IMR-90 (cell line): ENCODE measurements at places on chromosomes 4 and X.

DNA sequence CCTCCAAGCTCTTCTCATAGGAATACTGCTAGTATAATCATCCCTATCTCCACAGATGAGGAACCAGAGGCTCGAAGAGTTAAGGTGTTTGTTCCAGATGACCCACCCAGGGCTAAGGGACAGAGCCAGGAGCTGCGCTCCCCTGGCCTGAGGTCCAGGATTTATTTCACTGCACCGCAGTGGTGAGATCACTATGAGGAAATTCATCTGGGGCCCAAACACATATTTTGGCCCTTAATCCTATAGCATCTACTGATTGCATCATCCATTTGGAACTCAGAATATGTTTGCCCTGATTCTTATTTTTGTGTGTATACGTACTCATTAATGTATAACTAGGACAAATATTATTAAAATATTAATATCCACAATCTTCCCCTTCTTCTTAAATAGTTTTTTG, 100.1 kb upstream of the RBPJ start:
- DNase-seq: peak; percentile 83

GRCh38 chr4:687048-687970, 1.6 kb downstream of the SLC49A3 start:
- peak; percentile 77 for DNase-seq

GRCh38 chr4:142923619-142924018, 77.5 kb upstream of the INPP4B start:
- no peak for DNase-seq

DNA sequence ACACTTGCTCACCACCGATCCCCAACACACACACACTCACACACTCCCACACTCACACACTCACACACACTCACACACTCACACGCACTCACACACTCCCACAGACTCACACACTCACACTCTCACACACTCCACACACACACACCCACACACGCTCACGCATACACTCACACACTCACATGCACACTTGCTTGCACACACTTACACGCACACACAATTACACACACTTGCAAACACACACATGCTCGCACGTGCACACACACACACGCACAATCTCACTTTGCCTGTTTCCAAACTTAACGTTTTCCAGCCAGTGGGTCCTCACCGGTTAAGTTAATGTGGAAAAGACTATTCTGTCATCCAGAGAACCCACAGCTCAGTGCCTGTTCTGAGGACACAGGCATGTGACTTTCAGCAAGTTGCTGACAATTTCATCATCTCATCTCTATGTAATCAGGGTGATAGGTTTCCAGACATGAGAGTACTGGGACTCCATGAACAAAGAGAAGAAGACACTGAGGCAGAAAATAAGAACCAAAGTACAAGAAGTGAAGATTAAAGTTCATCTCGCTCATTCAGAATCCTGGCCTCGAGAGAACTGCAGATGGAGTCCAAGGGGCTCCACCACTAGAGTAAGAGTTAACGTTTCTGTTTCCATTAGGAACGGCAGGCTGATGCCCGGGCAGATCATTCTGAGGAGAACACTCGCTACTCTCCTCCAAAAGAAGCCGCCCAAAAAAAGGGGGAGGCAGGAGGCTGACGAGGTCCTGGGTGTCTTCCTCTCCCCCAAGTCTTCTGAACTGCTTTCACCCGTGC, 153.2 kb upstream of the FRG1 start:
- no peak for DNase-seq

GRCh38 chrX:150060406-150060805, 122.1 kb upstream of the EOLA2 start:
- DNase-seq: peak; percentile 76

DNA sequence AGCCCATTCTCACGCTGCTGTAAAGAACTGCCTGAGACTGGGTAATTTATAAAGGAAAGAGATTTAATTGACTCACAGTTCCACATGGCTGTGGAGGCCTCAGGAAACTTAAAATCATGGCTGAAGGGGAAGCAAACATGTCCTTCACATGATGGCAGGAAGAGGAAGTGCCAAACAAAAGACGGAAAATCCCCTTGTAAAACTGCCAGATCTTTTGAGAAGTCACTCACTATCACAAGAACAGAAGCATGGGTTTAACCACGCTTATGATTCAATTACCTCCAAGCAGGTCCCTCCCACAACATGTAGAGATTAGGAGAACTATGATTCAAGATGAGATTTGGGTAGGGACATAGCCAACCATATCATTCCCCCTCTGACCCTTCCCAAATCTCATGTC, 335.5 kb downstream of the IL15 start:
- DNase-seq: no peak
